ENCODE measurements at places on chromosomes 16 and 17.
A peak's percentile ranks its signal among the peaks of the same experiment; 100 is the strongest.

DNA sequence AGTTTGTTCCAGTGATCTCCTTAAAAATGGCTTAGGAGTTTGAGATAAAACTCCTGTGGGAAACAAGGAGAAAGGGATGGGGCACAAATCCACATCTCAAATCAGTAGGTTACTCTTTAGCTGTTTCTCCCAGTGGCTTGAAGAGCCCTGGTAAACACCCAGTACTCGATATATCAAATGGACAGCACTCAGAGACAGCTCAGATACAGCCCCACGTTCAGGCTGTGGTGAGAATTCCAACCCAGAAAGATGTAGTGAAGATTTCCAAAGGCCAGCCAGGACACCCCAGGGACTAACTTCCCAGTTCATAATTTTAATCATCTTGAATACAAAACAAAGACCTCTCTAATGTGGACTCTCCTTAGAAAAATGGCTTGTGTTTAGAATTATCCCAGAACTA is 6.4 kb upstream of the VEZF1 start:
- DNase-seq = no peak

GRCh38 chr17:42337442-42337841 is 49.1 kb downstream of the STAT5A start:
- DNase-seq = no peak

DNA sequence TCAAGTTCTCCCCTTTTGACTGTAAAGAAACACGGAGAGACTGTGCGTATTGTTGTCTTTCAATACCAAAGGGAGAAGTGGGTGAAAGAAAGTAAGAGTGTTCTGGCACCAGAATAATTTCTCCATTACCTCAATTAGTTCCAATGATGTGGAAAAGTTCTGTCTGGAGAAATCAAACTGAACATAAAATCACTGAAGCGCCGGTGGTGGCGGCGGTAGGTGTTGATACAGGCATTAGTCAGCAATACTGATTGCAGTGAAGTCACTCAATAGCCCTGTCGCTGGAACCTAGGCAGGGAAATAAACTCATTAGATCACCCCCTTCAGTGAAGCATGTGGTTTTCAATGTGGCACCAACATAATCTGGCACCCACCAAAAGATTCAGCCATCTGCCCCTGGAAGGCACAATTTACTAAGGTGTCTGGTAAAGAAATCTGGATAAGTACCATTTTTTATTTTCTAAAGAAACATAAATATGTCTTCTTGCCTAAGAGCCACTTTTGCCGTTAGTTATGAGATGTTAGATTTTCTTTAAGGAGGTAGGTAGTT is 274.2 kb upstream of the SOX9 start:
- no peak for DNase-seq

DNA sequence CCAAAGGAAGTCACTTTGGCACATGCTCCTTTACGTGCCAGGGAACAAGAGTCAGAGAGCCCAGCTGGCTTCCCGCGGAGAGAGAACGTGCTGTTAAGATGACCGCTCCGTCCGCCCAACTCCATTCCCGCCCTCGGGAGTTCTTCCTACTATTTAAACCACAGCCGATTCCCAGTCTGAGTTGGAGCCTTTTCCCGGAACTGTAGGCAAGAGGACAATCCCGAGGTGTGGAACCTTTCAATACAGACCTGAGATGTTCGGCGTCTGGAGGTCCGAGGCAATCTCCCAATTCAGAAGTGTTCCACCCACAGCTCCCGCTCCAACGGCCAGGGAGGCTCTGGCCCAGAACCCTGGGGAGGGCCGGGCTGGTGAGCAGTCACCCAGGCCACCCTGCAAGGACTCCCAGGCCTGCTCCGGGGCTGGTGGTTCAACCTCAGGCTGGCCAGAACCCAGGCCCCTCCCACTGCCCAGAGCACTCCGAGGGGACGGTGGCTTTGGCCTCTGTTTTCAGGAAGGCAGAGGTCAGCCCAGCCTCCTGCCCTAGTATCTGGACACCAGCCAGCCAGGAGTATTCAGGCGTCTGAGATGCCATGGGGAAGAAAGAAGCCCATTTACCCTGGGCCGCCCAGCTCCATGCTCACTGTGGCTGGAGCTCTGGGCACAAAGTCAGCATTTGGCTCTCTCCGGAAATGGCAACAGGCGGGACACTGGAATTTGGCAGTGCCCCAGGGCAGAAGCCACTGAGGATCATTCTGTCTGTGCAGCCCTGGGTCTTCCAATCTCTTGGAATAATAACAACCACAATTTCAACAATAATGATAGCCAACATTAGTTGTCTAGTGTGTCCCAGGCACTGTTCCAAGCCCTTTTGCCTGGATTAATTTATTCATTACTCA is 21.4 kb downstream of the EMP2 start:
- DNase-seq = peak; percentile 87

DNA sequence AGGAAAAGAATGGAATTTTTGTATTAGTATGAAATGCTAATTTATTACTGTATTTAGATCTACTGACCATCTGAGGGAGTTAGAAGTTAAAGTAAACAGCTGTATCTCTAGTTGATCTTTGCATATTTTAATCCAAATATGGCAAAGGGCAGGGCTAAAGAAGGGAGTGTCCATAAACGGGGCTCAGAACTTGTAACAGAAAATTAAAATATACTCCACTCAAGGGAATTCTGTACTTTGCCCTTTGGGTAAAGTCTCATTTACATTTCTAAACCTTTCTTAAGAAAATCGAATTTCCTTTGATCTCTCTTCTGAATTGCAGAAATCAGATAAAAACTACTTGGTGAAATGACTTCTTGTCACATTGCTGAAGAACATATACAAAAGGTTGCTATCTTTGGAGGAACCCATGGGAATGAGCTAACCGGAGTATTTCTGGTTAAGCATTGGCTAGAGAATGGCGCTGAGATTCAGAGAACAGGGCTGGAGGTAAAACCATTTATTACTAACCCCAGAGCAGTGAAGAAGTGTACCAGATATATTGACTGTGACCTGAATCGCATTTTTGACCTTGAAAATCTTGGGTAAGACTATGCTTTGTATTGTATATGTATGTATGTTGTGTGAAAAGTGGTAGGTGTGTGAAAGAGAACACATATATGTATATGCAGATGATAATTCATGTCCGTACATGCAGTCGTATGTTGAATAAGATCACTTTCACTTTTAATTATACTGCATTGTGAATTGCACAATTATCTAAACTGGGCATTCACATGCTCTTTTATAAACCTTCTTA is at the start of gene ASPA:
TSS of gene ASPA (plus strand) at position 186 of the 799 bp plus-strand sequence. CDS start at position 349, 163 bp downstream.
- DNase-seq = no peak

- DNase-seq = peak; percentile 78
These were observed 13.2 kb downstream of the IL4R start for GRCh38 chr16:27326738-27327585.

GRCh38 chr17:5950878-5951277 is 119.3 kb upstream of the WSCD1 start:
- no peak for DNase-seq

GRCh38 chr17:19392303-19392702 is 5.3 kb upstream of the MFAP4 start:
- peak; percentile 6 for DNase-seq

- no peak for DNase-seq
These were observed 12.2 kb upstream of the VAT1L start for GRCh38 chr16:77775911-77776909.

- DNase-seq = peak; percentile 87
These were observed 558 bp downstream of the B3GNT9 start for GRCh38 chr16:67150047-67150832.
